ENCODE measurements at places on chromosomes 7 and 10.

DNA sequence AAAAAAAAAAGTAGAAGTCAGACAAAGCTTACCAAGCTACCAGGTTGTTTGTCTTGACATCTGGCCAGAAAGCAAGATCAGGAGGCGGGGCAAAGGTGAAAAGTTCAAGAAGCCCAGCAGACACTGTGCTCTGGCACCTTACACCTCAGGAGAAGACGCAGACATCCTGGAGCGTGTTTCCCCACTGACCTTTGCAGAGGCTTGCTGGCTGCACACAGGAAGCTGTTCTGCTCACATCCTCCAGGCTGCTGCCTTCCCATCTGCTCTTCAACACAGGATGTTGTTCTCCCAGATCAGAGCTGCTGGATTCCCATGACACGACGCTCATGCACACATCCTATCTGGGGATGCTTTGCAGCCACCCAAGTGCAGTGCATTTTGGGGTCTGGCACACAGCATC, 174.4 kb upstream of the KIAA1217 start:
- no peak for DNase-seq

DNA sequence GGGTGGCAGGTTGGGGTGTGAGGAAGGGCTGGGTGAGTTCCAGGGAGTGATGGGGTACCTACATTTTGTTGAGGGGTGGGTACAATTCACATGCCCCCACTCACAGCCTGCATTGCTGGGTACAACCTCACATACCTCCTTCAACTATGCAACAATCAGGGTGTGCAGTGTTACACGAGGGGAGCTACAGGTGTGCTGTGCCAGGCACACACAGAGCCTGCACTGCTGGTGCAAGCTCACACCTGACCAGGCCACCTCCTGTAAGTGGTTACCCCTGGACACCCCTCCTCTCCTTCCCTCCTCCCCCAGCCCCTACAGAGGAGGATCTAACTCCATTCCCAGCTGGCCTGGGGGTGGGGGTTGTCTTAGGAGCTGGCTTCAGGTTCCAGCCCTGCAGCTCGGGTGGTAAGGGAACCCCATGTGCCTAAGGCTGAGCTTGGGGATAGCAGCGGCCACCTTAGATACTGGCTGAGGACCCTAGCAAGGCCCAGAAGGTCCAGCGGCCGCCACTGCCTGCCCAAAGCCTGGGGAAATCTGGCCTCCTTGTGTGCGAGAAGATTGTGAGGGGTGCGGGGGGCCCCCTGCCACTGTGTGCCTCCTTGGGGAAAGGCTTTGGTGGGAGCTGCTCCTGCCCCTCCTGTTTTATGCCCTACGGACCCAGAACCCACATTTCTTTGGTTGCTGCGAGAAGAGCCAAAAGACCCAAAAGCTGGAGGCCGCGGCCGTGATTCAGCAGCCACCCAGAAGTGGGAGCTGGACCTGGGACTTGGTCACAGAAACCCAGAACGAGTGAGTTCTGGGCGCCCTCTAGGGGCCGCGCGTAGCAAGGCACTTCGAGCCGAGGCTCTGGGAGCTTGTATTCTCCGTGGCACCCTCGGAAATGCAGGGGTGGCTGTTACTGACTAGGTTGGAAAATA, 10.8 kb downstream of the TLX1 start:
- DNase-seq = peak; percentile 68

GRCh38 chr10:98748298-98748697, 301.6 kb upstream of the HPS1 start:
- DNase-seq = no peak

DNA sequence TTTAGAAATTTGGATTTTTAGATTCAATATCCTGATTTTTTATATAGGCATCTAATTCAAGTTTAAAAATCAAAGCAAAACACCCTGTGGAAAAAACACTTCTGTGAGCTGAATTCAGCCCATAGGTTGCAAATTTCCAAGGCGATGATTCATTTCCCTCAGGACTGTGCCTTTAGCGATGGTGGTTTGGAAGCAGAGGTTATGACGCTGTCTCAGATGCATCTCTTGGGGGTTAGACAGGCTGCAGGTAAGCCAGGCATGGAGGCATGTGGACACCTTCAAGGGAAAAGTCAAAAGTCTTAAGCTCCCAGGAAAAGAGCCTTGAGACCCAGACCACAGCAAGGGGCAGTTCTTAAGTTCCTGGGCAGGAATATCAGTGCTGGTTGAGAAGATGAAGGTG, 9.5 kb upstream of the FRA10AC1 start:
- DNase-seq = no peak

DNA sequence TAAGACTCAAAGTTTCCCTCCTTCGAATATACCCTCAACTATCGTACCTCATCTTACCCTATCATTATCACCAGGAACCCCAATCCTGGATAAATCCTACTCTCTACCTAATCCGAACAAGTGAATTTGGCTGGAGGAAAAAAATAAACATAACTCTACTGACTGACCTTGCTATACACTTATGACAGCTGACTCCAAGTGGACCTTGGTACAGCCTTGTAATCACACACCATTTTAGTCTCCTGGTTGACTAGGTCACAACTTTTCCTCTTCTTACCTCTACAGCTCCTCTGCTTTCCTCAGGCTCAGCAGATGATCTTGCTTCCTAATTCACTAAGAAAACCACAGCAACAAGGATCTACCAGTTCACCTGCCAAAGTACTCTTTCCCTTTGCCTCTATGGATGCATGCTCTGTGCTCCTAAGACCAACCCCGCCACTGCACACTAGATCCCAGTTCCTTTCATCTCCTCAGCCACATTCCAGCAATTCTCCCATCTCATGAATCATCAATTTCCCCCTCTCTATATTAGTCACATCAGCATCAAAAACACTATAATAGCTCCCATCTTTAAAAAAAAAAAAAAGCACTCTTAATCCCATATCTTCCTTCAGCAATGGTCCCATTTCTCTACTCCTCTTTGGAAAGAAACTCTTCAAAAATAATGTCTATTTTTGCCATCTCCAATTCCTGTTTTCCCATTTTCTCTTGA, 35.5 kb downstream of the COA1 start:
- no peak for DNase-seq

DNA sequence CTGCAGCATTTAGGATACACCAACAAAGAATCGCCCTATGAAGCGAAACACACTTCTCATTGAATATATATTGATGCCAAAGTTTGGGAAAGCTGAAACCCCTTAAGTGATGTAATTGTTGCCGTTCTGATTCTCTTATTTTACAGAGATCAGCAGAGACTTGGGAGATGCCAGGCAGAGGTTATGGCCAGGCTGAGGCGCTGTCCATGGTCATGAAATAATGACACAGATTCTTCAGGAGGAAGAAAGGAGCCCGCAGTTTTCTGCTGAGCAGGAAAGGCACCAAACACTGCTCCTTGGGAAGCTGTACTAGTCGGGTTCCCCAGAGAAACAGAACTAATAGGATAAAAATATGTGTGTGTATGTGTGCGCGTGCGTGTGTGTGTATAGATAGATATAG, 566.0 kb downstream of the CALN1 start:
- no peak for DNase-seq

DNA sequence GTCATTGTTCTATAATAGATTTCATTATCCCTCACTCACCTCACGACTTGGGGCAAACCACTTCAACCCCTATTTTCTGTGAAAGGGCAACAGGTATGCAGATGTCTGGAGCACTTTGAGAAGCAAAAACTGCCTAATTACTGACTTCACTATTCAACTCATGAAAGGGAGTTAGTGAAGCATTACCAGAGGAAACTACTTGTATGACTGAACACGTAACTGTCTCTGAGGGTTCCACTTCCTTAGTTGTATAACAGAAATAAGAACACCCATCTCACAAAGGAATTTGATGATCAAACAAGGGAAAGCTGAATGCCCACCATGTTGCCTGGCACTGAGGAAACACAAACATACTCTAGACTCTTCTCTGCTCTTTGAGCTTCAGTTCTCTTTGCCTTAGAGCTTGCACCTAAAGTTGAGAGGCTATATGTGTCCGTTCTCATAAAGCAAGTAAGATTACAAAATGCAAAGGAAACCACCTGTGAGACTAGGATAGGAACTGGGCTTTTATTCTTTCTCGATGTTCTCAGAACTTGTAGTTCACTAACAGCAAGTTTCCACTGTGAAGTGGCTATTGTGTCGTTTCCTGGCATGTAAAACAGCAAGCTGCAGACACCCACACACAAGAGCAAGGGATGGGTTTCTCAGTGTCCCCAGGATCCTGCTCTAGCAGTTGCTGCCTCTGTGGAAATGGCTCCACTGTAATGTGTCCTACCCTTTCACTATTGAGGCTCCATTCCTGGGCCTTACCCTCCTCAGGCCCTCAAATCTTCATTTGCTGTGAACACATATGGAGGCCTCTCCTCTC, 2.6 kb downstream of the TMEM243 start:
- DNase-seq = no peak

DNA sequence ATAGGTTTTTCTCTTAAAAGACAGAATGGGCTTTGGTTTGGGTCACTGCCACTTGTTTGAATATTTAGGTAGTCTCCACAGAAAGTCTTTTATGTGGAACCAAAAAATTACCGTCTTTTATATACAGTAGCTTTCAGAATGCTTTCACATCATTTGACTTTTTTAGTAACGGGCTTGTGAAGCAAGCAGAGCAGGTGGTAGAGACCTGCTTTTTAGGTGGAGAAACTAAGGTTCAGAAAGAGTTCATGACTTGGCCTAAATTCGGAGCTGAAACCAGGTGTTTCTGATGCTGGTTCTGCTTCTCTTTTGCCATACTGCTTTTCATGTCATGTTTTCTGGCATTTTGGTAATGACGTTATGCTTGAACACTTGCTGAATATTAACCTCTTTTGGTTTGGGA, 36.3 kb downstream of the GARS1 start:
- DNase-seq = no peak

DNA sequence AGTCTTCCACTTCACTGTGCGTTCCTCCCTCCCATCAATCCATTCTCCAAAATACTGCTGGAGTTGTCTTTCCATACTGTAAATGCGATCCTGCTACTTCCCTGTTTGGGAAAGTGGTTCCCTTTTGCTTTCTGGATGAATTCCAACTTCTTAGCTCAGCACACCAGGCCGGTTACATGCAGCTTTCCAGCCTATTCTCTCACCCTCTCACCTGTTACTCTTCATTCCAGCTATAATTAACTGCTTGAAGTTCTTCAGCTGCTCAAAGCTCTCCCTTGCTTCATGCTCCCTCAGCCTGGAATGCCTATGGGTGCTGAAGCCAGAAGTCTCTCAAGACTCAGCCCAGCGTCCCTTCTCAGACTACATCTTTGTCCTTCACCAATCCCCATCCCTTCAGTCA, 6.0 kb upstream of the ZNRF2 start:
- DNase-seq = no peak

DNA sequence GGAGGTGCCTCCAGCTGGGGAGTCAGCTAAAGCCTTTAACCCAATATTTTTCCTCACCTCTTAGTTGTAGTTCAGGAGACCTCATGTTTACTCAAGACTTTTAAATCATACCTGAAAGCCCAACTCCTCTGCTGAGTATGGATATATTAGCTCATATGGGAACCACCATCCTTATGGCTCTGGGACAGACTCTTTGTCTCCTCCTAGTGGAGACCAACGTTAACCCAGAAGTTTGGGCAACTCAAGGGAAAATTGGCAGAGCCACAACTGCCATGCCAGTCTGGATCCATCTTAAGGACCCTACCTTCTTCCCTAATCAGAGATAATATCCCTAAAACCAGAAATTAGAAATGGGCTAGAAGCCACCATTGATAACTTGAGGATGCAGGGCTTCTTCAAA, 80.8 kb downstream of the TMEM106B start:
- no peak for DNase-seq

DNA sequence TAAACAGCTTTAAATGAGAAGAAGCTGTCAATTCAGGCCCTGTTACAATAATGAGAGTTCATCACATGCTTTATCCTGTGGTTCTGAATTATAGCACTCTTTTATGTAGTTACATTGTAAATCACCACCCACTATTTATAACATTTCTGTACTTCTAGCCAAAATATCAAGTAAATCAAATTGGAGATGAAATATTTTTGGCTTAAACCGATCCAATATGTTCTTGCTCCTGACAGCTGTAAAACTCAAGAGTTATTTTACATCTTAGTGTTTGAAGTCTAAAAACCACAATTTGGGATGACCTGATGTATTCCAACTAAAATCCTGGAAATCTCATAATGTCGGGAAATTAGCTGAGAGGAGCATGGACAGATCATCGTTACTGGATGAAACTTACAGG, 371.2 kb upstream of the LRRN3 start:
- DNase-seq = no peak

DNA sequence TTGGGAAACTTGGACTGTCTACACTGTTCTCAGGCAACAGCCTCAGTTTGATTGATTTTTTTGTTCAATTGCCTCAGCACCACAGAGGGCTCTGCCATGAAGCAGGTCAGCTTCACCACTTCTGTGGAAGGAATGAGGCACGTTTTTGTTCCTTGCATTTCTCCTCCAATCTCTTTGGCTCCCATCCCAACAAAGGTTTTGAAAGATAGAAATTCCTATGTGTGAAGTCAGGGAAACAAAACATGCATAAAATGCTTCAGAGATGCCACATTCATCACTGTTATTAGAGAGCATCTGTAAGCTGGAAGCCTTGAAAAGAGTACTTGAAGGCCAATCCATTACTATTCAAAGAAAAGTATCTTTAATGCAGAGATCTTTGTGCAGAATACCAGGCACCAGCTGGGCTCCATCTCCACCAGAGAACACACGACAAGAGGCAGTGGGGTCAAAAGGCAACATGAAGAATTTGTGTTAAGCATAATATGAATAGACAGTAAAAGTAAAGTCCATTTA, 249.1 kb upstream of the LYZL1 start:
- no peak for DNase-seq

GRCh38 chr10:49649294-49649693, 30.2 kb upstream of the C10orf53 start:
- DNase-seq = no peak

- DNase-seq = no peak
These were observed 315.8 kb upstream of the ZNF32 start for GRCh38 chr10:43964486-43964885.

DNA sequence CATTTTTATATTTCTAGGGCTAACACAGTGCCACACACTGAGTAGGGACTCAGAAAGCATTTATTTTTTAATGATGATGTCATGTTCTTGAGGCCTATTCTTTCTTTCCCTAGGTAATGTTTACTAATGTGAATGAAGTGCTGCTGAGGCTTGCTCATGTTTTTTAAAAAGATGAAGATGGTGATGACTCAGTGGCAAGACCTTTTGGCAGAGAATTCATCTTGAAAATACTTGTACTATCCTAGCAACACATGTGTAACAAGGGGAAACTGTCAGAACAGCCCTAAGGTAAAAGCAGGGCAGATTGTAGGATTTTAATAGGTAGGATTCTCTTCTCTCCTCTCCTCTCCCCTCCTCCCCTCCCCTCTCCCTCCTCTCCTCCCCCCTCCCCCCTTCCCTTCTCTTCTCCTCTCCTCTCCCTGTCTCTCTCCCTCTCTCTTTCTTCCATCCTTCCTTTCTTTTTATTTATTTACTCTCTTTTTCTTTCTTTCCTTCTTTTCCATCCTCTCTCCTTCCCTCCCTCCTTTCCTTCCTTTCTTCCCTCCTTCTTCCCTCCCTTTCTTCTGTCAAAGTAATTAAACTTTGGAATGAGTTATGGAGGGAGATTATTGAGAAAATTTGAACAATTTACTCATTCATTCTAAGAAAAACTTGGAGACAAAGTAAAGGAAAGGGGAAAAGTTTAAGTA, 75.3 kb downstream of the ZNF92 start:
- DNase-seq = no peak

Data from stimulated activated CD4-positive, alpha-beta T cell treated with anti-CD3 and anti-CD28 coated beads, Interleukin-12 subunit alpha, Interleukin-12 subunit beta, amount 100 ng/mL, for 24 hours (primary cell).